Nephron progenitor cell (in vitro differentiated cells): ENCODE measurements at places on chromosomes 12 and 14.

GRCh38 chr14:103616635-103617300 lies 12.2 kb upstream of the KLC1 start:
- H3K4me1 ChIP-seq = peaks cover 8% of the 10 kb centered on the region
- no peak overlapping the region for H3K4me3 ChIP-seq
- H3K27ac ChIP-seq = peak overlapping the region; percentile 75
- peaks cover 4% of the 10 kb centered on the region for H3K36me3 ChIP-seq
- H3K27me3 ChIP-seq = no peaks in the 10 kb centered on the region
- no peak for DNase-seq

DNA sequence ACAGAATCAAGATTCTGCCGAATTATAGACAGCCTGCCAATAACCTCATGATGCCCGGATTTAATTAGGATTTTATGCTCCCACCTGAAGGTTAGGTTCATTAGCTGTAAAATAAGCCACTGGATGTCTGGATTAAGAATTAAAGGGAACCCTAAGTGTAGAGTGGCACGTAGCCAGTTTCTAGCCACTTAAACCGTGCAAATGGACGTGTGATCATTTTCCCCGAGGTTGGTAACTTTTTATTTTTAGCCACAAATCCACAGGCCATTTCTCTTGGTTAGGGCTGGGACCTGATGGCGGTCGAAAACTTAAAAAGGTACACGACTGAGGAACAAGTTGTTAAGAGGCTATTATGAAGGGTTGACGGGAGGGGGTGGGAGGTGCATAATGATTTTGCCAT lies 127.3 kb upstream of the TMPO start:
- H3K27me3 ChIP-seq = no peaks in the 10 kb centered on the region
- peaks cover 33% of the 10 kb centered on the region for H3K4me1 ChIP-seq

GRCh38 chr14:105059035-105059924 lies 6.0 kb downstream of the GPR132 start:
- no peaks in the 10 kb centered on the region for H3K36me3 ChIP-seq
- no peak for DNase-seq
- H3K27ac ChIP-seq = no peak overlapping the region
- peaks cover 46% of the 10 kb centered on the region for H3K4me1 ChIP-seq
- no peak overlapping the region for H3K4me3 ChIP-seq

DNA sequence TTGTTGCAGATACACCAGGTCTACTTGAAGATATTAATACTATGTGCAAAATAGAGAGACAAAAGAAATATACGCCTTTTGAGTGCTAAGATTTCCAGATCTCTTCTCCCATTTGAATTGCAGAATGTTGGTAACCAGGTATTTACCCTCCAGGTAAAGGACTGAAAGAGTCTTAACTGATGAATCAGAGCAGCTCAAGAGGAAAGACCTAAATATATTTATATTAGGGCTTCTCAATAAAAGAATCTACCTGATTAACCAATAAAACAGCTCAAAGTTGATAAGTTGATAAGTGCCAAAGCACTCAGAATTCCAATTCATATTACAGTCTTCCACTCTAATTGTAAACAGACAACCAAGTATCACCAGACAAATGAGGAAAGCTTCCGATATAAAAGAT lies 59.2 kb downstream of the ZNF641 start:
- no peak overlapping the region for H3K4me3 ChIP-seq
- no peak for DNase-seq

DNA sequence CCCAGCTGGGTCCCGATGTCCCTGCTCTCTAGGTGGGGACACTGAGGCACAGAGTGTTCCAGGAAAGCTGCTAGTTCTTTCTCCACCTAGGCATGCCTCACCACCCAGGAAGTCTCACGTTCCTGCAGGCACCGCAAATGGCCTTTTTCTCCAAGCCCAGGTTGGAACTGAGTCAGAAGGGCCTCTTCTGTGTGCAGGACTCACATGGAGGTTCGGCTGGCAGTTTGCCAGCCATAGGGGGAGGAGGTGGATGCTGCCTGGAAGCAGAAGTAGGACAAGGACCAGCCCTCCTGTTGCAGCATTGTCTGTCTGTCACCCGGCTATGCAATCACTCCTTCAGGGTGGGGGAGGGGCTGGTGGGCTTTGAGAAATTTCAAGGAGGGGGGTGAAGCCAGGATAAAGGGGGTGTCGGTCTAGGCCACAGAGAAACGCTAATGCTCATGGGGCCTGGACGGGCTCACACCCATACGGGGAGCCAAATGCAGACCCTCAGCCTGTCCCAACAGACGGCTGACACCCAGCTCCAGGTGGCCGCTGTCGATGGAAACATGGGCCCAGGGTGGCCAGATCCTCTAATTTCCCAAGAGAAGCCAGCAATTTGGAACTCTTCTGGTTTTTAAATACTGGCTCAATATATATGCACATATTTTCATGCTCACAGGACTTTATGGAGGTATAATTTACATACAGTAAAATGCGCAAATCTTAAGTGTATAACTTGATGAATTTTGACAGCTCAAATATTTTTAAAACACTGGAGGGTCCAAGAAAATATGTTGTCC lies 120.5 kb downstream of the PHETA1 start:
- no peak for DNase-seq
- no peaks in the 10 kb centered on the region for H3K4me1 ChIP-seq
- H3K27me3 ChIP-seq = peaks cover 14% of the 10 kb centered on the region
- H3K27ac ChIP-seq = no peak overlapping the region
- no peaks in the 10 kb centered on the region for H3K36me3 ChIP-seq
